GM23338 (cell line): ENCODE measurements at places on chromosomes 7 and 10.

GRCh38 chr10:114336823-114337509, 67.3 kb downstream of the AFAP1L2 start:
- no peak for DNase-seq

DNA sequence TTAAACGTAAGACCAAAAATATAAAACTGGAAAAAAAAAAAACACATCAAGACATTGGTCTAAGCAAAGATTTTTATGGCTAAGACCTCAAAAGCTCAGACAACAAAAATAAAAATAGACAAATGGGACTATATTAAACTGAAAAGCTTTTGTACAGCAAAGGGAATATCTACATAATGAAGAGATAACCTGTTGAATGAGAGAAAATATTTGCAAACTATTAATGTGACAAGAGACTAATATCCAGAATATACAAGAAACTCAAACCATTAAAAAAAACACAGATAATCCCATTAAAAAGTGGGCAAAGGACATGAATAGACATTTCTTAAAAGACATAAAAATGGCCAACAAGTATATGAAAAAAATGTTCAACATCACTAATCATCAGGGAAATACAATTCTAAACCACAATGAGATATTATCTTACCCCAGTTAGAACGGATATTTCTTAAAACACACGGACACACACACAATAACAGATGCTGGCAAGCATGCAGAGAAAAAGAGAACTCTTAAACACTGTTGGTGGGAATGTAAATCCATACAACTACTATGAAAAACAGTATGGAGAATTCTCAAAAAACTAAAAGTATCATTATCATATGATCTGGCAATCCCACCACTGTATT, 28.8 kb downstream of the CNOT4 start:
- no peak for DNase-seq

DNA sequence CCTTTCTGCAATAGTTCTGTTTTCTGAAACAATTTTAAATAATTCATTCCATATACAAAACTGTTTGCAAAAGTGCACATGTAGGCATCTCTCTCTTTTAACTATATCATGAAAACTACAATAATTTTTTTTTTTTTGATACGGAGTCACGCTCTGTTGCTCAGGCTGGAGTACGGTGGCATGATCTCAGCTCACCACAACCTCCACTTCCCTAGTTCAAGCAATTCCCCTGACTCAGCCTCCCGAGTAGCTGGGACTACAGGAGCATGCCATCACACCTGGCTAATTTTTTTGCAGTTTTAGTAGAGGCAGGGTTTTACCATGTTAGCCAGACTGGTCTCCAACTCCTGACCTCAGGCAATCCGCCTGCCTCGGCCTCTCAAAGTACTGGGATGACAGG, 44.0 kb upstream of the SEMA3A start:
- DNase-seq, result no peak

DNA sequence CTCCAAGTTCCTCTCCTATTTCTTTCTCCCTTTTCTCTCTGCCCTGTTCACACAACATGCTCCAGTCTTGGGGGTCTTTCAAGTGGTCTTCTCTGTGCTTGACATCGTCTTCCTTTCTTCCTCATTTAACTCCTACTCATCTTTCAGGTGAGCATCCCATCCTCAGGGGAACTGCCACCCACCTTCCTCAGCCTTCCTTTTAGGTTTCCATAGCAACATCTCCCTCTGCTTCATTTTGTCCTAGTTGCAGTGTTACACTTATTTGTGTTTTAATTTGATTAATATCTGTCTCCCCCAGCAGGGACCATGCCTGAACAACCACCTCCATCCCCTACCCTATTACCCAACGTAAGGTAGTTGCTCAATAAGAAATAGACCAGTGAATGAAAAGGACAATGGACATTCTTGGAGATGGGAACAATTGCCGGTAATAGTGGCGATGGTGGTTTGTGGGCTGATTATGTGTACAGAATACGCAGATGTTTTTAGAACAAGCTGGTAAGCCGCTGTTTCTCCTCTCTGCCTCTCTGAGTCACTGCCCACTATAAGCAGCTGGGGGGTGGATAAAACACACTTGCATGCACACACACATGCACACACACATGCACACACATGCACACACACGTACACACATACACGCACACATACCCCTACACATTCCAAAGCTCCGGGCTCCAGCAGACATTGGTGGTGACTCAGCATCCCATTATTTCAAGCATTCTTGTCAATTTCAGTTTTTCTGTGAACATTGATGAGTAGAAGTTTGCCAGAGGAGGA, 251.6 kb downstream of the GATA3 start:
- no peak for DNase-seq

GRCh38 chr7:37728747-37729146, 45.2 kb downstream of the GPR141 start:
- DNase-seq, result no peak
